Naive thymus-derived CD4-positive, alpha-beta T cell (primary cell): ENCODE measurements at places on chromosomes 6 and 20. TPM values are rescaled to one million over a fixed set of nuclear protein-coding genes. Genes with fewer than 3 reads are reported as not detected.

ZBTB12 gene
- total RNA-seq: 2.5 and 2.8 TPM in 2 replicates

GSTA4 gene
- 0.49 TPM for total RNA-seq

MLN gene
- not detected for total RNA-seq

- no peak for DNase-seq
These were observed 6.4 kb upstream of the TXNDC5 start for GRCh38 chr6:7916959-7917358.

DNA sequence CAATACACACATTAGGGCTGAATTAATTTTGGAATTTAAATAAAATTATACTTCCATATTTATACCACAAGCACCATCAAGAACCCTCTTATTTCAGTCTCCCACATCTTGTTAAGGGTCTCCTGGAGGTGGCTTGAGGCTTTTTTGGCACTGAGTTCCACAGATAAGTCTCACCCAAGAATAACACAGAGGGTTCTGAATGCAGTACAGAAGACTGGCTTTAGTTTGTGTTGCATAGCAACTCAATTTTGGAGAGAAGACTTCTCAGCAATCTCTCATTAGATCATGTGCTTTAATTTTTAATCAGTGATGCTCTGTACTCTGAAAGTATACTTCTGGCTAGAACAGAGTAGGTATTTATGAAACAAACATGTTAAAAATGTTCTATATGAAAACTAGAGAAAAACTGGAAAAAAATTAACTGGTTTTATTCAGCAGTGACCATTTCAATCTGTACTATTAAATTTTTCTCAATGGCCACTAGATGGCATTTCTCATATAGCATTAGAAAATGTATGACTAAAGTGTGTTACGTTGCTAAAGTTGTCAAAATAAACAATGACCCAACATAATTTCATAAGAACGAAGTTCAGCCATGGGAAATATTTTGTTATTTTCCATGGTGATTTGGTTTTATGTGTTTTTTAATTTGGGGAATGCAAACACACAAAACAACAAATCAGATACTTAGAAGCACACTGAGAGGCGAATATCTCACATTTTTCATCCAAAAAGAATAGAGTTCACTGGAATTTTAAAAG is 32.7 kb upstream of the MAP7 start:
- DNase-seq: no peak

DNA sequence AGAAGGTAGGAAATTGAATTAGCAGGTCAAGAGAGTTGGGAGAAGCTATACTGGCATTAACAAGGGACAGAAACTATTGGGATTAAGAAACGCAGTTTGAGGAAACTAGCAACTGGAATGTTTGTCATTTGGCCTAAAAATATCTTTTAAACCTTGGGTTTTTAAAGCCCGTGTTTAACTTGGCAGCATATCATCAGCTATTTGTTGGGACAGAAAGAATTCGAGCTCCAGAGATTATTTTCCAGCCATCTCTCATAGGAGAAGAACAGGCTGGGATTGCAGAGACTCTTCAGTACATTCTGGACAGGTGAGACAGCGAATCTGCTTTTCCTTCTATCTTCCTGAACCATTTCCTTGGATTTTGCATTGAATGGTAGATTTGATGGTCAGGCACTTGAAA is 17.8 kb downstream of the ACTR5 start:
- DNase-seq: no peak
